AG04449 (cell line): ENCODE measurements at places on chromosomes 13 and 19.

DNA sequence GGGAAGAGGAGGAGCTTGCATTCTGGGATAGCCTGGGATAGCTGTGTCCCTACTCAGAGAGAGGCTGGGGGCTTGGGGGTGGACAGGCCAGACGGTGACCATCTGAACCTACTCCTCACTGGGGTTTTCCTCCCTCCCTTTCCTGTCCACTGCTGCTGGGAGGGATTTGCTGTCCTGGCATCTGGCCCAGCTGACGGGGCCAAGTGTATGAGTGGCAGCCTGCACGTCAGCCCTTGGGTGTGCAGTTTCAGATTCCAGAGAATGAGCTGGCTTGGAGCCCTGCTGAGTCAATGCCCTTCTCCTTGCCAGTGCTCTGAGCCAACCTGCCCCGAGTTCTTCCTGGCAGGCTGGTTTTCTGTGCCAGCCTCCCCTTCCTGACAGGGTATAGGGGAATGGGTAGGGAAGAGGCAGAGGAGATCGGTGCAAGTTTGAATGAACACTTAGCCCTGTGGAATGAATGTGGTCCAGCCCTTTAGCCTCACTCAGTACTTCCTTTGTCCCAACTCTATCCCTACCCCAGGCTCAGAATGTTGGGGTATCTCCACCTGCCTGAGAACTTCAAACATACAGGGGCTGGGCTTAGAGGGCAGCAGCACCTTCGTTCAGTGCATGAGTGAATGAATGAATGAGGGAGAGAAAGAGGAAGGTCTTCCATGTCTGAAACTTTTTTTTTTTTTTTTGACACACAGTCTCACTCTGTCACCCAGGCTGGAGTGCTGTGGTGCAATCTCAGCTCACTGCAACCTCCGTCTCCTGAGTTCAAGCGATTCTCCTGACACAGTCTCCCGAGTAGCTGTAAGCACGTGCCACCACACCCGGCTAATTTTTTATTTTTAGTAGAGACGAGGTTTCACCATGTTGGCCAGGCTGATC is 1.8 kb upstream of the ANGPTL4 start:
- DNase-seq, result peak; percentile 94

- no peak for DNase-seq
Measured at GRCh38 chr19:10113592-10113963, 2.1 kb downstream of the P2RY11 start.

DNA sequence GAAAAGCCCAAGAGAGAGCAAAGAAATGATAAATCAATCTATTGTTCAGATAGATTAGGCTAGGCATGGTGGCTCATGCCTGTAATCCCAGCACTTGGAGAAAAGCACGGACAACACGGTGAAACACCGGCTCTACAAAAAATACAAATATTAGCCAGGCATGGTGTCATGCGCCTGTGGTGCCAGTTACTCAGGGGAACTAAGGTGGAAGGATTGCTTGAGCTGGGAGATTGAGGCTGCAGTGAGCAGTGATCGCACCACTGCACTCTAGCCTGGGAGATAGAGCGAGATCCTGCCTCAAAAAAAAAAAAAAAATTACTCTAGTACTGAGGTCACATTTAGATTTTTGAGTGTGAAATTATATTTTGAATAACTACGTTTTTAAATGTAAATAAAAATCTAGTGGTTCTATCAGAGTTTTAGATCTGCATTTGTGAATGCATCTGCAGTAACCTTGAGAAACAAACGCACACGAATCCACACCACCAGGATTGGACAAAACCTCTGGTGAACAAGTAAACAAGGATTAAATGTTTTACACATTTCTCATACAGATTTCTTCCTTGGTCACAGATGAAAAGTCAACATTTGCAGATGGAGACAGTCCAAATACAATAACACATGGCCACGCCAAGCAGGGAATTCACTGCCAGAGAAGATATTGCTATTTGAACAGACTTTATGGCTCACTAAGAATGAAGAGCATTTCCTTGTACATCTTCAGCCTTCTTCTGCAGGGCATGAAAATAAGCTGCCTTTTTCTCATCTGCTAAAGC is 917.6 kb downstream of the PCDH9 start:
- peak; percentile 90 for DNase-seq

GRCh38 chr13:23427342-23427843 is 6.1 kb downstream of the SACS start:
- DNase-seq, result peak; percentile 79

GRCh38 chr13:102561933-102562332 is 34.9 kb upstream of the TPP2 start:
- no peak for DNase-seq

DNA sequence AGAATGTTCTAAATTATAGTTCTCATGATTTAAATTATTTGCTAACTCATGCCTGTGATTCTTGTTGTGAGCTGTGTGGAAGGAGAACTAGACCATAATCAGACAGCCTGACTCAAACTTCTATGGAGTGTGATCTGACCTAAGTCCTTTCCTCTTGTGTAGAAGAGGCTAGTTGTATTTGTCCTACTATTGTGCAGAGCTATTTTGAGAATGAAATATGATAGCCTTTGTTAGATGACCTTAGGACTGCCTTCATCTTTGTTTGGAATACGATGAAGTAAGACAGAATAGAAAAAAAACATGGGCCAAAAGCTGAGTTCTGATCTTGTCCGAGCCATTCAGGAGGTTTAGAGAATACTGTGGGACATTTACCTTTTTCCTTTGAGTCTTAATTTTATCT is 119.4 kb downstream of the STOML3 start:
- DNase-seq, result no peak

DNA sequence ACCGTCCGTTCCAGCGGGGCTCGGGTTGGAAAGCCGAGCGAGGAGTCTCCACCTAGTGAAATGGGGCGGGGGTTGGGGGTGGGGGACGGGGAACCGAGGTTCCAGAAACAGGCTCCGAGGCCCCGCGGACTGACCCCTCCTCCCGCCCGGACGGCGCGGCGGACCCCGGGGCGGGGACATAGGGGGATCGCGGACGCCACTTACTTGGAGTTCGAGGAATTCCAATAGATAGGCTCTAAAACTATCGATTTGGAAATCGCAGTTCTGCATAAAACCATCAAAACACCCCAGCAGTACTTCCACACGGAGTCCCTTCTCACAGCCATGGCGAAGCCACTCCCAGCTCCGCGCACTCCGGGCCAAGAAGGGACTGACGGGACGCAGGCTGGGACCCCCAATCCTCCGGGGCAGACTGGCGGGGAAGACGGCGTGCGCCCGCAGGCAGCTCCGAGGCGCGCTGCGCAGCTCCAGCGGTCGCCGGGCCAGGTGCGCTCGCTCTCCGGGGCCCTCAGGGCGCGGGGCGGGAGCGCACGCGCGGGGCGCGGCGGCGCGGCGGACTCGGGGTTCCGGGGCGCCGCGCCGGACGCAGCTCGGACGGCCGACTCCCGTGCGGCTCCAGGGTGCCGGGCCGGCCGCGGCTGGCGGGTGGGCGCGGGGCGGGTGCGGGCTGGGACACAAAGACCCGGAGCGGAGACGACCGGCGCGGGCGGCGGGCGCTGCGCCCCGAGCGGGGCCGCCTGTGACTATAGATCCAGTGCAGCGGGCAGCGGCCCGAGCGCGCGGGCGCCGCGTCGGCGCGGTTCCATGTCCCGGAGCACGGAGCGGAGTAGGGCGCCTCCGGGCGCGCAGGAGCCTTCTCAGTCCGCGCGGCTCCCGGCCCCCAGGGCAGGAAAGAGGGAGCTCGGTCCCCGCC is 567 bp downstream of the EFNB2 start:
- no peak for DNase-seq

- no peak for DNase-seq
Measured at GRCh38 chr19:18906605-18907519, 10.9 kb upstream of the CERS1 start.

- DNase-seq, result no peak
Measured at GRCh38 chr19:12350185-12350889, 15.1 kb downstream of the ZNF442 start.

DNA sequence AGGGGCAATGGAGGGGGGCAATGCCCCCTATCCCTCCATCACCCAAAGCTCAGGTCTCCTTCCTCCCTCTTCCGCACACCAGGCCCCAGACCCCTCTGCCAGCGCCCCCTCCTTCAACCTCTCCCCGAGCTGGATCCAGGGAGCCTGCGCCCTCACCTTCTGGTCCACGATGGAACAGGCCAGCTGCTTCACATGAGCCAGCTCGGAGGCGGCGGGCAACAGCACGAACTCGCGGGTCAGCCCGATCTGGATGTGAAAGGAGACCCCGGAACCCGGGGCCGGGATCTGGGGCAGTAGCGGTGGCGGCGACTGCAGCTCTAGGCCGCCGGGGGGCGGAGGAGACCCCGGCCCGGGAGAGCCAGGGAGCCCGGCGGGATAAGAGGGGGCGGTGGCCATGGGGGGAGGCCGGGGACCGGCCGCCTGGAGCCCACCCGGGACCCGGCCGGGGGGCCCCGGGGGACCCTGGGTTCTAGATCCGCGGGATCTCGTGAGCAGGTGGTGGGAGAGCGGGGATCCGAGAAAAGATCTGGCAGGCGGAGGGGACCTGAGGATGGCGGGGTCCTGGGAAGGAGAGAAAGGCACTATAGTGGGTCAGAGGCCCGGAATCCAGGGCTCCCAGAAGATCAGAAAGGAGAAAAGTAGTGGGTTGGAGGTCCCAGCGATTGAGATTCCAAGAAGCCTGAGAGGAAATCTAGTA is 791 bp downstream of the PRKD2 start:
- DNase-seq, result no peak
